ENCODE measurements at places on chromosomes 11 and 22. TPM values are rescaled to one million over a fixed set of nuclear protein-coding genes. Genes with fewer than 3 reads are reported as not detected.

- no peak for DNase-seq
Measured at GRCh38 chr22:47919893-47920292, 1157.4 kb downstream of the TBC1D22A start.

DNA sequence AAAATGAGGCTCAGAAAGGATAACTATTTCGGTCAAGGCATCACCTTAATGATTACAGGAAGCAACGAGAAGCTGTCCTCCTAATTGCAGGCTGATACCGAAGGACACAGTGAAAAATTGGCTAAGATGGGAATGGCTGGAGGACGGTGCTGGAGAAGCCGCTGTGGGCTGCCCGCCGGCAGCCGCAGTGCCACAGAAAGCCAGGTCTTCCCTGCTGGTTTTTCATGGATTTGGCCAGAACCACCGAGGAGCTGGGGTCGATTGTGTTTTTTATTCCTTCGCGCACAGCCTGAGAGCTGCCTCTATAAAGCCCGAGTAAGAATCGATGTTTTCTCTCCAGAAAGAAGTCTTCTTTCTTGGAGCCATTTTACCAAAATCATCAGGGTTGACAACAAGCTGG, 1484.2 kb downstream of the BRD1 start:
- DNase-seq, result peak; percentile 12

- DNase-seq, result no peak
Measured at GRCh38 chr11:62044639-62045121, 77.2 kb upstream of the FTH1 start.

- DNase-seq, result no peak
Measured at GRCh38 chr11:76443268-76443980, 1.4 kb upstream of the EMSY start.

- DNase-seq, result no peak
Measured at GRCh38 chr22:21726650-21727049, 8.9 kb downstream of the YPEL1 start.

DNA sequence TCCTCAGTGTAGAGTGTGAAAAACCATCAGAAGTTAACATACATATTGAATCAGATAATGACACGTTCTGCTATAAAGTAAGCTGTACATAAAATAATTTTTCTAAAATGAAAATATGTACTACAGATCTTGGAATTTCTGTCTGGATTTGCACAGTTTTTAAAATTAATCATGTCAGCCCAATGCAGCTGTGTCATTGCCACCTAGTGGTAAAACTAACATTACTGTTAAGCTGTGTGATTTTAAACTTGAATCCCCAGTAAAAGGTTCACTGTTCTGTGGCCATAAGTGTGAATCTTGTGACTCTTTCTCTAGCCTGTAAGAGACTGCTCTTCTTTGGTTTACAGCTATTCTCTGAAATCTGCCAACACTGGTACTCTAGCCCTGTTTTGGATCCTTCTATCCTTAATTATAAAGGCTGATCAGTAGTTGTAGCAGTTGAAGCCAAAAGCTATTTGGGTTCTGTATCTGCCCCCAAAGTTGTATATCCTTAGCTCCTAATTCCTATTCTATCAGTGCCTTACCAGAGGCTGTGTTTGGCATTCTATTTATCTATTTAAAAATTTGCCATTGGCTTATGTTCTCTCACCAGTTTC, 4.0 kb downstream of the JRKL start:
- no peak for DNase-seq

DNA sequence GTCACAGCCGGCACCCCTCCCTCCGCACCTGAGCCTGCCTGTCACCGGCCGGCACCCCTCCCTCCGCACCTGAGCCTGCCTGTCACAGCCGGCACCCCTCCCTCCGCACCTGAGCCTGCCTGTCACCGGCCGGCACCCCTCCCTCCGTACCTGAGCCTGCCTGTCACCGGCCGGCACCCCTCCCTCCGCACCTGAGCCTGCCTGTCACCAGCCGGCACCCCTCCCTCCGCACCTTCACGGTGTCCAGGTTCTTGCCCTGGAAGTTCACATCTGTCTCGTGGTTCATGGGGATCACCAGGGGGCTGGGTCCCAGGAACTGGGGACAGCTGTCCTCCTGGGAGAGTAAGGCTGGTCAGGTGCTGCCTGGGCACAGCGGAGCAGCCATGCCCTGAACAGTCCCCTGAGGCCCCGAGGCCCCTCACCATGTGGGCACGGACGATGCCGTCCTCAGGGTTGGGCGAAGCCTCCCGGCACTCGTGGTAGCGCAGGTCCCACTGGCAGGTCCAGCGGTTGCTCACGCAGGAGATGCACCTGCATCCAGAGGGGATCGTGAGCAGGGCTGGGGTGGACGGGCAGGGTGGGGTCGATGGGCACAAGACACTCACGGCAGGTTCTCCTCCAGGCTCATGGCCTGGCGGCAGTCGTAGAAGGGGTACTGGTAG, 15.5 kb upstream of the MAPK11 start:
- no peak for DNase-seq

- no peak for DNase-seq
Measured at GRCh38 chr11:2136209-2136951, 2.8 kb downstream of the IGF2 start.

GRCh38 chr22:28449041-28449440, 230.6 kb downstream of the TTC28 start:
- no peak for DNase-seq

- DNase-seq, result no peak
Measured at GRCh38 chr11:36074941-36075431, 131.1 kb downstream of the LDLRAD3 start.

DNA sequence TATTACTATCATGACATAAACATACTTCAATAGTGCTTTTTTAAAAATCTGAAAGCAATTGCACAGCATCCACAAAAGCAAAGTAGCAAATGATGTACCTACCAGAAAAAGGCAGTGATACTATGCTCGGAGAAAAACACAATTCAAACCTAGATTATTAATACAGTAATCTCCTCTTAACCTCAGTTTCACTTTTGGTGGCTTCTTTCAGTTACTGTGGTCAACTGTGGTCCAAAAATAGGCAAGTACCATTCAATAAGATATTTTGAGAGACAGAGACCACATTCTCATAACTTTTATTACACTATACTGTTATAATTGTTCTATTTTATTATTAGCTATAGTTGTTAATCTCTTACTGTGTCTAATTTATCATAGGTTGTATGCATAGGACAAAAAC, 20.8 kb downstream of the KCNA4 start:
- DNase-seq, result no peak

GRCh38 chr22:44045145-44045544, 21.0 kb downstream of the PARVB start:
- no peak for DNase-seq

DNA sequence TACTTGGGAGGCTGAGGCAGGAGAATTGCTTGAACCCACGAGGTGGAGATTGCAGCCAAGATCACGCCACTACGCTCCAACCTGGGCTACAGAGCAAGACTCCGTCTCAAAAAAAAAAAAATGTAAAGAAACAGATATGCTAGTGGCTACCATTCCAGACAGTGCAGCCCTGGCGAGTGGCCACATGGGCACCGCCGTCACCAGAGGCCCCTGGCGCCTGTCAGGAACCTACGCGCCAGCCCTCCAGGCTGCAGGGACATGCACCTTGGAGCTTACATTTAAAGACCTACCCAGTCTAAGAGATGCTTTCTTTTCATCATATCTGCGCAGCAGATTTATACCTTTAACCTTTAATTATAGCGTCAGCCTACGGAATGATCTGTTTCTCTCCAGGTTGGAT, 37.2 kb upstream of the IGSF9B start:
- DNase-seq, result no peak

- DNase-seq, result no peak
Measured at GRCh38 chr11:102467080-102467708, 14.6 kb upstream of the TMEM123 start.

DNA sequence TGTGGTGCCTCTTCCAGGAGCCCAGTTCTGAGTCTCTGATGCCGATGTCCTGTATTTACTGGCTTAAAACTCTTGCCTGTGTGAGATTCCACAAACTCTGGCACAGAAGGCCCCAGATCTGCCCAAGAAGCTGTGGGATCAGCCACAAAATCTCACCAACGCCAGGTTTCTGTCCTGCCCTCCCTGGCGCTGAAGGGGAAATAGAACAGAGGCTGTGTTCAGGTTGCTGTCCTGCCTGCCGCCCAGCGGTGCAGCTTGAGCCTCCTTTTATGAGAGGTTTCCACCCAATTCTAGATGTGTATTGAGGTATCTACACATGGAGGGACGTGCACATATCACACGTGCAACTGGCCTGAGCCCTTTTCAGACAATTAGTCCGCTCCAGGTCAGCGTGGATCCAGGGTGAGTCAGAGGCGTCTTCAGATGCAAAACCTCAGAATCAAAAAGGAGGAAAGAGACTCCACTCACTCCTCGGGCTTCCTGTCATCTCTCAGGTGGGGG, 2.2 kb downstream of the TMEM80 start:
- no peak for DNase-seq

- DNase-seq, result no peak
Measured at GRCh38 chr11:8065031-8065430, 16.0 kb upstream of the TUB start.

DNA sequence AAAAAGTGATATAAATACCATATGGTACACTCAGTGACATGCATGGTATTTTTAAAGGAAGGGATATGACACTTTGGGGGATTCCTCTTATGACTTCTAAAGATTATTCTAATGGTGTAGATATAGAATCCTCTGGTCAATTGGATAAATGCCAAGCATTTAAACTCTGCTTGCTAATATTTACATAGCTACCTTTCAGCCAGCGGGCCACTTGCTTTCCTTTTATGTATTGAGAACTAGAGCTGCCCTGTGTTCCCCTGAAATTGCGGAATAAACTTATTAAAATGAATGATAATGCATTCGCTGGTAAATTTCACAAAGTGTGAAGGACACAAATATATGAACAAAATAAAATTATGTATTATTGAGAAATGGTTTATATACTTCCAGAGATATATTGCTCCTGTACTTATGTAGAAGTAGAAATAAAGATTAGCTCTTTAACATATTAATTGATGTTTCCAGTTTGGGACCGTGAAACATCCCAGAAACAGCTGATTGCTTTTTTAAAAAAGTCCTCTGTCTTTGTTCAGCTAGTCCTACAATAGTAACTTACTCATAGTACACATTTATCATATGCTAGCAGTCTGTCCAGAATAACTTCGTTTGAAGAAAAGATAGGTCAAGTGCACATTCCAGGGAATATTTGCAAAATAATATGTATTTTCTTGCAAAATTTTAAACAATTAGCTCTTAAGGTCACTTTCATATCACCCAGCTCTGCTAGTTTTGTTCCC, 40.1 kb upstream of the CARD18 start:
- no peak for DNase-seq

- no peak for DNase-seq
Measured at GRCh38 chr11:80414181-80415165, 973.6 kb upstream of the TENM4 start.

- no peak for DNase-seq
Measured at GRCh38 chr11:64642871-64643255, 51.8 kb downstream of the SLC22A12 start.

DNA sequence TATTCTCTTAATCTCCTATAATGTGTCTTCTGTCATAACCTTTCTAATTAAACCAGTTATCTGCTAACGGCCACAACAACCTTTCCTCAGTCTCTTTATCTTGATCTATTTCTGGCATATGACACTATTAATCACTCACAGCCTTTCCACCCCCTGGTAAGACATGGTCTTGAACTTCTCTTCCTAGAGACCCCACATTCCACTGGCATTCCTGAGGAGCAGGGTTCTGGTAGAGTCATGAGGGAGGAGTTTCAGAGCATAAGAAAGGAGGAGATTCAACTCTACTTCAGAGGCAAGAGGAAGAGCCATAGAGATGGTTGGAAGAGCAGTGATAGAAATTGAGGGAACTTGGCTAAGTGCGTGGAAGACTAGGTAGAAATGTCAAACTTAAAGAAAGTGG, 325.6 kb downstream of the BLID start:
- no peak for DNase-seq

GRCh38 chr11:2945031-2945756, 16.0 kb upstream of the PHLDA2 start:
- peak; percentile 92 for DNase-seq

DNA sequence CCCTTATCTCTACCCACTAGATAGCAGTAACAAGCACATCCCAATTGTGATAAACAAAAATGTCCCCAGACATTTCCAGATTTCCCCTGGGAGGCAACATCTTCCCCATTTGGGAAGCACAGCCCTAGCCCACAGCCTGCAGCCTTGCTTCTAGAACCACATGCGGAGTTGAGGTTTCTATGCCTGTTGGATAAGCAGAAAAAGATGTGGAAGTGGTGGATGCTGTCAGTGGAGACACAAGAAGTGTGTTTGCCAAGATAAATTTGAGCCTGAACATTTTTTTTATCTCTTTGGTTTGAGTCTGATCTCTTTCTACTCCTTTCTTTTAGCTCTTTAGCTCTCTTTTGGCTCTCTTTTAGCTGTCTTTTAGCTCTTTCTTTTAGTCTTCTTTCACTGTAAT, 884.5 kb downstream of the NTM start:
- DNase-seq, result no peak

- no peak for DNase-seq
Measured at GRCh38 chr11:61413496-61413895, 16.3 kb downstream of the CPSF7 start.

GRCh38 chr11:2574553-2575535, 125.0 kb downstream of the KCNQ1OT1 start:
- DNase-seq, result peak; percentile 62

DNA sequence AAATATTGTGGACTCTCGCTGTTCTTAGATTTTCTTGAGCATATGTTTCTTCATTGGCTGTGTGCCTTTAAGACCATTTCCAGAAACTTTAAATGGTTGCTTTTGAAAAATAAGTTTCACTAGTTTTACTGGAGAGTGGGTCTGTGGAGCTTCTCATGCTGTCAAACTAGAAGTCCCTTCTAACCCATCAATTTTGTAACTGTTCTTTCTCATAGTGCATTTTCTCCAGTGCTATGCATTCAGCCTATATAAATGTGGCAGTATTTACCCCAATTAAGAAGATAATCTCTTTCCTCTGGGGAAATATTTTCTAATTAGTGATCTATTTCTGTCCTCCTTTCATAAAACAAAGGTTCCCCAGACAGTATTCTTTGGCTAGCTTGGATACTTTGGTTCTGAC, 97.9 kb upstream of the RRM1 start:
- DNase-seq, result no peak

- DNase-seq, result no peak
Measured at GRCh38 chr22:46730568-46731245, 7.3 kb downstream of the CERK start.

DNA sequence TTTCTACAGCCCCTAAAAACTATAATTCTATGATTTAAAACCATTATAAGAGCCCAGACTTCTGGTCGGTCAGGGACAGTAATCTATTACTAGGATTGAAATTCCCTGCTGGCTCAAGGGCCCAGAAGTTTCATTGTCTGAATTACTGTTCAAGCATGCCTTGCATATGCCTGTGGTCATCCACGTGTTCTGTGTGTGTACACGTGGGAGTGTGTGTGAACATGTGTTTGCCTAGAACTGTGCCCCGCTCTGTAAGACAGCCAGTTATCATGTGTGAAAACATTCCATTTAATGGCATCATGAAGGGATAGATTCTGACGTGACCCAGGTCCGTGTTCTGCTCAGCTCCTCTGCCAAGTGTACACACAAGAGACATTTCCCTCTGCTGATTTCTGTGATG, 189.3 kb upstream of the NECTIN1 start:
- DNase-seq, result no peak

AP1B1 gene
- total RNA-seq, result 28.0 TPM

TMEM191C gene
- total RNA-seq, result 1.7 TPM

WT1 gene
- 2.3 TPM for total RNA-seq

TOP3B gene
- 13.1 TPM for total RNA-seq

APOA5 gene
- not detected for total RNA-seq

OVOL1 gene
- total RNA-seq, result not detected

OR5T2 gene
- not detected for total RNA-seq

UBQLN3 gene
- total RNA-seq, result not detected

OVCH2 gene
- total RNA-seq, result not detected

C22orf31 gene
- not detected for total RNA-seq

MRGPRE gene
- total RNA-seq, result 0.38 TPM

CPSF7 gene
- total RNA-seq, result 40.1 TPM

LRRC55 gene
- total RNA-seq, result 0.13 TPM

UNC93B1 gene
- total RNA-seq, result 5.3 TPM
